ENCODE measurements at places on chromosomes 6 and 20.
A peak's percentile ranks its signal among the peaks of the same experiment; 100 is the strongest.

DNA sequence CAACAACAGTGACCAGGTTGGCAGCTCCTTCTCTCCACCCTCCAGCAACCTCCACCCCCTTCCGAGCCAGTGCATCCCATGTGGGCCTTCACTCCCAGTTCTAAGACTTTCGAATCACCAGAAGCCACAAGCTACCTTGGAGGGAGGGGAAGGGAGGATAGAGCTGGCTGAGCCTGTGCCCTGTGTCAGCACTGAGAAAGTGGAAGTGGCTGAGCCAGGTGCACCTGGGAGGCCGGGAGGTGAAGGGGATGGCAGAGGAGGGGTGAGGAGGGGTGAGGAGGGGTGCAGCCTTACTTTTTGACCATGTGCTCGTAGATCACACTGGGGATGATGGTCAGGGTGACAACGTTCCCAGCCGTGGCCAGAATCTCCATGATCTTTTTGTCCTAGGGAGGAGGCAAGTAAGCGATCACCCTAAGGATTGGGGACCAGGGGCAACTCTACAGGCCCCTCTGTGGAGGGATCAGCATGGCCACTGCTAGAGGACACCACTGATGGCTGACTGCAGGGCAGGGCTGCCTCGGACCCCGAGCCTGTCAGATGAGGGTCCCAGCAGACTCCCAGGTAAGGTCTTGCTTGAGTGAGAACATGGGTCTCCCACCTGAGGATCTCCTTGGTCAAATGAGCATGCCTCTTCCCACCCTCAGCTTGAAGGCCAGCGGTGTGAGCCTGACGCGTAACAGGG, 18.3 kb downstream of the SDCBP2 start:
- DNase-seq: no peak

- DNase-seq: no peak
Observed at GRCh38 chr6:16921399-16922110, 160.3 kb upstream of the ATXN1 start.

- DNase-seq: no peak
Observed at GRCh38 chr6:56708810-56709597, 66.3 kb upstream of the DST start.

DNA sequence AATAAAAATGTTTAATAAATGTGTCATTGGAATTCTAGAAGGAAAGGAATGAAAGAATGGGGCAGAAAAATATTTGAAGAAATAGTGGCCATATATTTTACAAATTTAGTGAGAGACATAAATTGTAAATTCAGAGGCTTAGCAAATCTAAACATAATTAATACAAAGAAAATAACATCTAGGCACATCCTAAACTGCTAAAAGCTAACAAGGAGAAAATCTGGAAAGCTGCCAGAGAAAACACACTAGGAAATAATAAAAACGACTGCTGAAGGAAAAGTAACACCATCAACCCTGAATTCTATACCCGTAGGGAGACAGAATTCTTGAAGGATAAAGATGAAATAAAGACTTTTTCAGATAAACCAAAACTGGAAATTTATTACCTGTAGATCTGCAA, 23.8 kb downstream of the CYB5R4 start:
- DNase-seq: no peak

- DNase-seq: no peak
Observed at GRCh38 chr6:165446331-165446730, 136.9 kb upstream of the C6orf118 start.

DNA sequence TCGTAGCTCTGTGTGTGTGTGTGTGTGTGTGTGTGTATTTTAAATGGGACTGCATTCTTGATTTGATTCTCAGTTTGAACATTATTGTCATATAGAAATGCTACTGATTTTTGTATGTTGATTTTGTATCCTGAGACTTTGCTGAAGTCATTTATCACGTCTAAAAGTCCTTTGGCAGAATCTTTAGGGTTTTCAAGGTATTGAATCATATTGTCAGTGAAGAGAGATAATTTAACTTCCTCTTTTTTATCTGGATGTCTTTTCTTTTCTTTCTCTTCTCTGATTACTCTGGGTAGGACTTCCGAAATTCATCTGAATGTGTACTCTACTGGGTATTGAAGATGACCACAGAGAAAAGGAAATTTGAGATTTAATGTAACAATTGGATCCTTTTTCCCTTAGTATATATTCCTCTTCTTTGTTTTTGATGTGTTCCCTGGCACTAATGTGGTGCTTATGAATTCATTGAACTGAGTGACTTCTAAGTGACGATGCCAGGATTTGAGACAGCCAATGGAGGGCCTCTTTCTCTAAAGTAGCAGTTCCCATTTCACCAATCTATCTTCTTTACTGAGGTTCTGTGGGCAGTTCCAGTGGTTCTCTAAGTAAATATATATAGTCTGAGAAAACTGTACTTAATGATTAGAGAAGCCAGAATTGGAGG, 47.6 kb downstream of the TNFAIP3 start:
- DNase-seq: no peak

DNA sequence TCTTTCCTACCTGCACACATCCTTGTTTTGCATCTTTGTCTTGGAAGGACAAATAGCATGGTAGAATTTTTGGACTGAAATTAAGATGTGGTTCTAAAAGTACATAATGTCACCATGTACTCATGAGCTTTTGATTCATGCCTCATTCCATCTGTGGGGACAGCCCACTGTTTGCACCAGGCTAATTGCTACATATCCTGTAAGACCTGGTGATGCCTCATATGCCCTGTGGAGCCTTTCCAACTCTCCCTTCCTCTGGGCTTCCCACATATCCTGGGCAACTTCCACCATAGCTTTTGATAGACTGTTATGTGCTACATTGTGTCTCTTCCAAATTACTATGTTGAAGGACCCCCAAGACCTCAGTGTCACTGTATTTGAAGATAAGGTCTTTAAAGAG, 213.6 kb upstream of the PREP start:
- DNase-seq: no peak

GRCh38 chr6:2740581-2740980, 10.1 kb downstream of the MYLK4 start:
- DNase-seq: no peak

- DNase-seq: peak; percentile 47
Observed at GRCh38 chr6:11353921-11354389, 121.5 kb upstream of the NEDD9 start.

DNA sequence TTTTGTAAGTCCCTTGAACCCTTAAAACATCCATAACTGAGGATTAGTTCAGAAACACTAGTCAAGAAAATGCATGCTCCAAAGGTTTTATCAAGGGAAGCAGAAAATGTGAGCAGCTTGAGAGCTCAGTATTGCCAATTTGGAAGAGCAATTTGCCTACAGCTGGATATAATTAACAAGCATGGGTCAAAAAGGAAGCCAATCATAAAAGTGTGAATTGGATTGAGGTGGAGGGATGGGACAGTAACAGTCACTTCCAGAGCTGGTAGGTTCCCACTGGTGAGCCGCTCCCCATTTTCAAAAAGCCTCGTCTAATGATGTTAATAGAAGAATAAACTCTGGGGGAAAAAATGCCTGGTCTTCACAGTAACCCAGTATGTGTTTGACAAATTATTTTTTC, 5.0 kb upstream of the PTPRK start:
- DNase-seq: no peak

DNA sequence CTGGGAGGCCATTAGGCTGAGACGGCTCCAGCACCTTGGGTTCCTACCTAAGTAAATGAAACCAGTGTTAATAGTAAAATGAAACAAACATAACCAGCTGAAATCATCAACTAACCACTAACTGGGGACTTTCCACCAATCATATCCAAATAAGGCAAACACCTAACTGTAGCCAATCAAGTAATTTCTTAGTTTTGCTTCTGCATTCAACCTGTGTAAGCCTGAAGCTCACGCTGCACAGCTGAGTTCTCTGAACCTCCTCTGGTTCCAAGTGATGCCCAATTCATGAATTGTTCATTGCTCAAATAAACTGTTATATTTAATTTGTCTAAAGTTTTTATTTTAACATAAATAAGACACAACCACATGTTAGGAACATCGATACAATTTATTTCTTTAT, 22.5 kb downstream of the KLHL32 start:
- DNase-seq: no peak

DNA sequence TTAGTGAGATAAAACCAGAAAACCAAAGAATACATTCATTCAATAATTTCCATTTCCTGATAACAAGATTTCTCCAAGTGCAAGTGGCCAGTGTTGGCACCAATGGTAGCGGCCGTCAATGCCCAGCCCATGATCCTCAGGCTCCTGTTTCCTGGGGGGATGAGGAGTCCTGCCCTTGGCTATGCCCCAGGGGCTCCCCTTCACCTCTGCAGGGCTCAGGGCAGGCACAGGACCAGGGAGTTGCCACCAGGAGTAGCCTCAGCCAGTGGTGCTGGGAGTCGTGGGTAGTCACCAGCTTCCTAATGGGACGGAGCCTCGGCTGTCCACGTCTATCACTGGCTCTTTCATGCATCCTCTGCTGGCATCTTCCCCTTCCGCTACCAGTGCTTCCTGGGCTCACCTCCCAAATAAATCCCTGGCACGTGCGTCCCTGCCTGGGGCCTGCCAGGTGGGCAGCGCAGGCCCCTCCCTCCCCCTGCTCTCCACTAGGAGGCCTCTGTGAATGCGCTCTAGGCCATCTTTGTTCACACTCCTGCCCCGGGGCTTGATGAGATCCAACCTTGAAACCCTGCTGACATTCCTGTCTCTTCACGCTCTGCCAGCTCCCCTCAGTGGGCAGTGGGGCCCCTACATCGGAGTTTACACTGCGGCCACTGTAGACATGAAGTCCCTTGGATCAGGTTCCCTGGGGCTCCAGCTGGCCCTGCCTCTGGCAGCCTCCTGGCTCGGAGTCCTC, 215.7 kb downstream of the SYNDIG1 start:
- no peak for DNase-seq

DNA sequence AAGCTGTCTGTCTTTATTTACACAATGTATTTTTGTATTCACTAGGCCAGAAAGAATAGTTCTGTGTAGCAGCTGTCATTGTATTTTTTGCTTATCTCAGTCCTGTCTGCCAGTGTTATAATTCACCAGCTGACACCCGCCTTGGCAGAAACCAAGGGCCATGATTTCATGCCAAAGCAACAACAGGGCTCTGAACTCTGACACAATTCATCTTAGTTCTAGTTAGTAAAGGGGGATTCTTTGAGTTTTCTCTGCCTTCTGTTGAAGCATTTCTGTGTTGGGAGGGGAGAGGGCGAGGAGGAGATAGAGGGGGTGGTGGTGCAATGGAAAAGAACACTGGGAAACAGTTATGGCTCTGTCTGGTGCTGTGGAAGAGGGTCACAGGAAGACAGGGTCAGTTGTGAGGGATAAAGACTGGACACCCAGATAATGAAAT, 684.6 kb upstream of the MARCKS start:
- DNase-seq: no peak

GRCh38 chr6:125808060-125808459, 17.3 kb downstream of the NCOA7 start:
- DNase-seq: no peak
